ENCODE measurements at places on chromosomes 2 and 18.

- DNase-seq = no peak
Observed at GRCh38 chr2:108923019-108923700, 65.9 kb downstream of the EDAR start.

- DNase-seq = no peak
Observed at GRCh38 chr18:9826685-9827084, 59.1 kb upstream of the TXNDC2 start.

DNA sequence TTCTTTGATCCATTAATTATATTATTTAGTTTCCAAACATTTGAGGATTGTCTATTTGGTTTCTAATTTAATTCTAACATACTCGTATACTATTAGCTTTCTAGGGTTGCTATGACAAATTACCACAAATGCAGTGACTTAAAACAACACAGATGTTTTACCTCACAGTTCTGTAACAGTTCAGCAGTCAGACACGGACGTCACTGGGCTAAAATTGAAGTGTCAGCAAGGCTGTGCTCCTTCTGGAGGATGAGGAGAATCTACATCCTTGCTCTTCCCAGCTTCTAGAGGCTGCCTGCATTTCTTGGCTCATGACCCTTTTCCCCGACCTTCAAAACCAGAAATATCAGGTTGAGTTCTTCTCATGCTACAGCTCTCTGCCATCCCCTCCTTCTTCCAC is 117.6 kb downstream of the TFCP2L1 start:
- DNase-seq = no peak

GRCh38 chr2:229931241-229931640 is 8.9 kb downstream of the FBXO36 start:
- DNase-seq = no peak

DNA sequence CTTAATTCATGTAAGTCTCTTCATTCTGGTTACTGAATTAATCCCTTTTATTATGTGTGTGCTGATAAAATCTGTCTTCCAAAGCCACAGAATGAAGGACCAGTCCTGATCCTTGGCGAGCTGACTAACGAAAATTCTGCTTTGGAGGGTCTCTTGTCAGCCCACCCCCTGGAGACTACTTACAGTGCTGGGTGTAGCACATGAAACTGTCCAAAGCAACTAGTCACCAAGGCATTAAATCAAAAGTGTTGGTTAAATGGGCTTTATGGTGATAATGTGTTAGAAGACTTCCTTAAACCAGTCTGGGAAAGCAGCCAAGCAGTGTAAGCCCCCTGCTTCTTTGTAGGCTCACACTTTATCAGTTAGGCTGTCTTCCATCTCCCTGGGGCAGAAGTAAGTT is 420.2 kb downstream of the SUCLG1 start:
- DNase-seq = no peak

DNA sequence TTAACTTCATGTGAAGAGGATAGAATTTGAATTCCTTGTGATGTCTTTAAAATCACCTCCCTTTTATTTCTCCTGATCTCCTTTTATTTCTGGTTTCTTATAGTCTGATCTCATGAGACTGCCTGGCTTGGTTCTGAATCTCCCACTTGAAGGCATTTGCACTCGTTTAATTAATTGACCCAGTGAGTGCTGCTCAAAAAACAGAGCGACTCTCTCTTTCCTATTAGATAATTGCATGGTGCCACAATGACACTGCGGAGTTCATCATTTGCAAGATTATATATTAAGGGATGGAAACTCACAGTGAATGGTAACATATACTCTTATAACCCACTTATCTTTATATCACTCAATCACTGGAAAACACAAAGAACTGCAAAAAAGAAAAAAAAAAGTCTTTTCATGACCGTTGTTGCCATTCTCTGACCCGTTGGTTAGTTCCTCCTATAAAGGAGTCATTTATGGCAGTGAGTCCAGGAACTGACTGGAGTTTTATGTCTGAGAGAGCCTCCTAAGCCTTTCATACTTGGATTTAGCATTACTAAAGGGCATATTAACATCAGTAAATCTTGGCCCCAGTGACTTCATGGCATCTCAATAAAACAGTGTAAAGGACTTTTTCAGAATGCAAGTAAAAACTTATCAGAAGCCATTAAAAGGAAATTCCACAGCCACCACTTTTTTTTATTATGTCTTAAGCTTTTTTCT is 103.3 kb upstream of the EPHA4 start:
- DNase-seq = no peak

DNA sequence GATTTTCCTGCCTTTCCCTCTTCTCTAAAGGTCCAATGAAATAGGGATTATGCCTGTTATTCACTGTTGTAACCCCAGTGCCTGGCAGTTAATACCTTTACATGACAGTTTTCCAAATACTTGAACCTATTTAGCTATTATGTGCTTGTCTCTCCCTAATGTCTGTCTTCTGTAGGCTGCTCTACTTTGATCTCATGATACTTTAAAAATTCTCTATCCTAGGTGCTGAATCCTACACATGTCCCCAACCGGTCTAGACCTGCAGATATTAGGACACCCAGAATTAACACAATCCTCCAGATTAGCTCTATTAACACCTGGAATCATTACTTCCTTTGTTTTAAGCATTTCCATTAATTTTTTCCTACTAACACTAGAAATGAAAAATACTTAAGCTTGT is 7.3 kb downstream of the CEBPZ start:
- DNase-seq = no peak

- DNase-seq = no peak
Observed at GRCh38 chr18:45650321-45650720, 35.0 kb downstream of the SLC14A2 start.

DNA sequence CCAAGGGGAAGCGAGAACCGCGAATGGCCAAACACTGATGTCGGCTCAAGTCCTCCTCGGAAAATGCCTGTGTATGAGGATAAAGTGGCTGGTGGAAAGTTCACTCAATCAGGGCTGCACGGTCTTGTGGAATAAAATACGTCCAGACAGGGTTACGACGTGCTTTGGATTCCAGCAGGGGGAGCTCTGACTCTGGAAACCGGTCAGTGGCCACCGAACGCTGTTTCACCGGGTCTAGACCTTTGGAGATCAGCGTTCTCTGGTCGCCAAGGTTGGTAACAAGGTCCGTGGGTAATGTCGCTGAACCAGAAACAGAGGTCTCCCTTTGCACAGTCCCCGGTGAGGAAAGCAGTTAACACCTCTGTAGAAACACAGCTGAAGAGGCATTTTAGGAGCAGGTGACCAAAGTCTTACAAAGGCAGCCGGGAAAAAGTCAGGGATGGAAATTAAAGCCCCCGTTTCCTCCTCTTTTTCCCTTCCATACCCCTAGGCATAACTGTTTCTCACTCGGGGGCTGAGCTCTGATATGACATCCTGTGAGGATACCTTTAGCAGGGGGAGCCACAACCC is 47.8 kb downstream of the CDCA7 start:
- peak; percentile 79 for DNase-seq

DNA sequence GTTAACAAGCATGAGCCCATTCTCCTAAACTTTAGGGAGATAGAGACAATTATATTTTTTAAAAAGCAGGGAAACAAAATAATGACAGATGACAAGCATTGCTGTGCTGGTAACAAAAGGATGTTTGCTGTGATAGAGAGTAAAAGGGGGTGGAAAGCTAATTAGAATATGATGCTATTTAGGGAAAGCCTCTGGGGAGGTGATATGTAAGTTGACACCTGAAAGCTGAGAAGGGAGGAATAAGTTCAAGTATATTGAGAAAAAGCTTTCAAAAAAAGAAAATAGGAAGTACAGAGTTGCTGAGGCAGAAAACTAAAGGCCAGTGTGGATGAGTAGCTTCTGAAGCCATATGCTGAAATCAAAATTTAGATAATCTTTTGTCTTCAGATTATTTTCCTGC is 565.2 kb upstream of the NRXN1 start:
- DNase-seq = no peak

- DNase-seq = no peak
Observed at GRCh38 chr2:167965907-167966761, 281.3 kb downstream of the STK39 start.

- DNase-seq = no peak
Observed at GRCh38 chr2:113273027-113273551, 5.6 kb downstream of the PAX8 start.

DNA sequence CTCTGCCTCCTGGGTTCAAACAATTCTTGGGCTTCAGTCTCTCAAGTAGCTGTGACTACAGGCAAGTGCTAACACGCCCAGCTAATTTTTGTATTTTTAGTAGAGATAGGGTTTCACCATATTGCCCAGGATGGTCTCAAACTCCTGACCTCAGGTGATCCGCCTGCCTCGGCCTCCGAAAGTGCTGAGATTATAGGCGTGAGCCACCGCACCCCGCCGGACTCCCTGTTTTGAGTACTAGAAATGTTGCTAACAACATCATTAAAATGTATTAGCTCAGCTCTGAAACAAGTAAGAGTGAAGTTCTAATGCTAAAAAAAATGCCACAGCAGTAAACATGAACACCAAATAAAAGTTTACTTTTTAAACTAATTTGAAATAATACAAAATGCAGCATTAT is 937.7 kb downstream of the CPS1 start:
- DNase-seq = no peak

- DNase-seq = no peak
Observed at GRCh38 chr2:105443617-105444598, 45.1 kb upstream of the FHL2 start.

- DNase-seq = peak; percentile 82
Observed at GRCh38 chr2:17800219-17800618, 16.0 kb upstream of the MSGN1 start.

DNA sequence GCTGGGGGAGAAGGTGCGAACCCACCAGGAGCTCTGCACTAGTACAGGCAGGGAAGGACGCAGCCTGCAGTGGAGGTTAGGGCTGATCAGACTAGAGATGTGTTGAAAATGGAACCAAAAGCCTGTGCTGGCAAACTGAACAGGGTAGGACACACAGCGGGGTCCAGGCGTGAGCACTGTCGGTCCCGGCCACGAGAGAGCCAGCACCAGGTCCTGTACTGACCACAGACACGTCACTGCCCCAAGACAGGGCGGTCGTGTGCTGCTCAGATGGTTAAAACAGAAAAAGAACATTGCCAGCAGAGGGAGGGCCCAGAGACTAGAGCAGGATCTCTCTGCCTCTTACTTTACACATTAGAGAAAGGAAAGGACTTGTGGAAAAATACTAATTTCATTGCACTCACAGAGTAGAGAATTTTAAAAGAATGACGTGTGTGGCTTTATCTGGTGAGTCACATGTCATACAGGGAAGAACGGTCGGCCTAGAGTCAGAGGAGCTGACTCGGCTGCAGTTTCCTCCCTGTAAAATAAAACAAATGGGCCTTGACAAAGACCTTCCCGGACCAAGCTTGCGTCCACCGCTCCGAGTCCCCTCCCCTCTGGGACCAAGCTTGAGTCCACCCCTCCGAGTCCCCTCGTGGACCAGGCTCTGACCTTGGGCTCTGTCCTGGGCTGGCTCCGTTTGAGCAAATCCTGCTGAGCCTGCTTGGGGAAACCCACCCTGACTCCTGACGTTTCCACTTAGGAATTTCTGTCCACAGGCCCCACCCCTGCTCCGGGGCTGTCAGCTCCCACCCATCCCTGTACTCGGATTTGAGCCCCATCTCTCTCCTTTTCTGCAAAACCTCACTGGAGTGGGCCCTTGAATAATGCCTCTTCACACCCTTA is 16.7 kb upstream of the ADI1 start:
- DNase-seq = peak; percentile 60

DNA sequence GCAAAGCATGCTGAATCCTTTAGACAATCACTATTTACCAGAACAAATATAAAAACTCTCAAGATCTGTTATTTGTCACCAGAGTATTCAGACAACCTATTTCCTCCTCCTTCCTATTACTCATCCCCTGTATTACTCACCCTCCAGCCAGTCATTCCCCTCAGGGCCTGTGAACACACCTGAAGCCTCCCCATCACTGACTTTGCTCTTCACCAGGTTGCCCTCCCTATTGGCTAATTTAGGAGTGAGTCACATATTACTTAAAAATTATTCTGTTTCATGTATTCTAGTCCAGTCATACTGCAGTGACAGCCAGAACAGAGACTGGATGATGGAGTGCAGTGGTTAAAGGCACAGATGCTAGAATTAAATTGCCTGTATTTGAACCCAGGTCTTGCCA is 3.7 kb upstream of the ATG16L1 start:
- DNase-seq = no peak

- peak; percentile 61 for DNase-seq
Observed at GRCh38 chr2:74835831-74836674, 2.1 kb downstream of the HK2 start.

- DNase-seq = no peak
Observed at GRCh38 chr2:2232167-2232566, 98.9 kb downstream of the MYT1L start.

GRCh38 chr2:231673348-231673770 is 35.0 kb upstream of the PTMA start:
- peak; percentile 81 for DNase-seq

DNA sequence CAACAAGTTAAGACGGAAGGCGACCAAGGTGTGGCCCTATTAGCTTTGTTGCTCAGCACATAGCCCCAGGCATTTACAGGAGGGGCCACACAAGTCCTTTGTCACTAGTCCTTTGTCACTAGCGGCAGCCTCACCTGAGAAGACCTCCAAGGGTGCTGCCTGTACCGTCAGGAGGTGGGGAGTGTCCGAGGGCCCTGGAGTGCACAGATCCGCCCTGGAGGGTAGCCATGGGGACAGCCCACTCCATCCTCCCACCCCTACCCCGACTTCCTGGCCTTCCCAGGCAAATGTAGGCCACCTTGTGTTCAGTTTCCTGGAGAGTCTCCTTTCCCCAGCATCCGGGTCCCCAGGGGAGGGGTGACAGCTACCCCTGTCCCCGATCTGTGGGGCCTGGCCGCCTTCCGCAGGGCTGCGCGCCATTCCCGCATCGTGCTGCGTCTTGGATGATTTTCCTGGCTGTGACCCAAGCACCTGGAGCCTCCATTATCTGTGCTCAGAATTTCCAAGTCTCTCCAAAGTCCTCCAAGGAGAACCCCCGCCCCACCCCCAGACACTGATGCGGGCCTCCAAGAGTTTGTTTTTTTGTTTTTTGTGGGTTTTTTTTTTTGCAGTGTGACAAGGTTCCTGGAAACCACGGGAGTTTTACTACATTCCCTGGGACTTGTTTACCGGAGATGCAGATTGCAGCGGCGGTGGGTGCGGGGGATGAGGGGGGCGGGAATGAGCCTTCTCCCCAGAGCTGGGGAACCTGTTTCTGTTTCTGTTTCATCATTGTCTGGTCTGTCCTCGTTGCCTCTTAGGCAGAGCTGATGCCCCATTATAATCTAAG is 28.6 kb downstream of the TEX44 start:
- DNase-seq = no peak

DNA sequence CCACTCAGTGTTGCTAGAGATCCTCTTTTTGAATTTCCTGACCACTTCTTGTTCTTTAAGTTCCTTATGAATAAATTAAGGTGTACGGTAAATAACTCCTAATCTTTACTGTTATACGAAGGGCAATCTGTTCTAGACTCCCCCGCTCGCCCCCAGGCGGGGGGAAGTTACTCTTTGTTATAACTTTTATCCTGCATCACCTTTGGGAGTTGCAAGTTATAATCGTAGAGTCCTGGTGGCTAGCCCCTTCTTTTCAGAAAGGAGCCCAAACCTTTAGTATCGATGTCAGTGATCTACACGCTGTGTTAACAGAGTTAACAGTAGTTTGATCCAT is 652 bp downstream of the GCA start:
- DNase-seq = no peak

- no peak for DNase-seq
Observed at GRCh38 chr2:144114760-144115159, 405.2 kb downstream of the ZEB2 start.
